ENCODE measurements at places on chromosomes 1 and 21. TPM values are rescaled to one million over a fixed set of nuclear protein-coding genes. Genes with fewer than 3 reads are reported as not detected.

The NPR1 gene
- total RNA-seq = 0.11 TPM

The MAP3K21 gene
- total RNA-seq = 3.0 TPM

The GNB1 gene
- 669 TPM for total RNA-seq

The MMP23B gene
- total RNA-seq = 0.77 TPM

The CD34 gene
- total RNA-seq = 0.04 TPM

The ANKRD34A gene
- 6.1 TPM for total RNA-seq

The HAO2 gene
- total RNA-seq = not detected

- no peak overlapping the region for H3K4me3 ChIP-seq
- no peak for DNase-seq
- peaks cover 2% of the 10 kb centered on the region for H3K27me3 ChIP-seq
These were observed 642.9 kb downstream of the AJAP1 start for GRCh38 chr1:5297180-5297885.

GRCh38 chr1:173648880-173649605 is 13.9 kb downstream of the TEX50 start:
- H3K4me1 ChIP-seq = no peaks in the 10 kb centered on the region
- no peaks in the 10 kb centered on the region for H3K27me3 ChIP-seq
- H3K4me3 ChIP-seq = no peak overlapping the region
- DNase-seq = no peak

- no peak overlapping the region for H3K4me3 ChIP-seq
- no peaks in the 10 kb centered on the region for H3K36me3 ChIP-seq
- peaks cover 23% of the 10 kb centered on the region for H3K4me1 ChIP-seq
- no peak overlapping the region for H3K27ac ChIP-seq
- no peak for DNase-seq
These were observed 36.7 kb downstream of the KCNQ4 start for GRCh38 chr1:40820251-40820797.

GRCh38 chr1:3750741-3751140 is 1.5 kb upstream of the CCDC27 start:
- H3K4me1 ChIP-seq = peaks cover 16% of the 10 kb centered on the region
- no peaks in the 10 kb centered on the region for H3K27me3 ChIP-seq

DNA sequence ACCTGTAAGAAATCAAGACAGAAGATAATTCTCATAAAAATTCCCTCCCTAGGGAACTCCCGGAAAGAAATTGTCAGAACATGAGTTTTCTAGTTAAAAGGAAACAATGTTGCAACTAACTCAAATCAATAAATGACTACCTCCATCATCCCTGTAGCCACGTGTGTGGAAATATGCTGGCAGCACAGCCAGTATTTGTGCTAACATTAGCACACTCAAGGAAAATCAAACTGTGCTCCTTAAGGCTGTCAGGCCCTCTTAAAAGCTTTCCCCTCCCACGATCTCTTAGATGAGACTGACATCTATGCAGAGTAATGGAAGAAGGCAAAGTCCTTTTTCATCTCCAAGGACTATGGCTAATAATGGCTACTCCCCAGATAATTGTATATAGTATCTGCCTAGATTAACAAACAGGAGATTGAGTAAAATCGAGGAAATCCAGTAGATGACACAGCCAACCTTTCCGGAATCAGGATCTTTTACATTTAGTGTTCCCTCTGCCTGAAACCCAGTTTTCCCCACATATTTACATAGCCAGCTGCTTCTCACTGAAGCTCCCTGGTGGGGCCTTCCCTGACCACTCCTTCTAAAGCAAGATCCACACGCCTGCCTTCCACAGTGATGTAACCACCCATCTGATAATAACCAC is 50.9 kb upstream of the NR5A2 start:
- H3K4me1 ChIP-seq = no peaks in the 10 kb centered on the region
- H3K27me3 ChIP-seq = peaks cover 7% of the 10 kb centered on the region
- no peak for DNase-seq
- H3K27ac ChIP-seq = no peak overlapping the region
- no peak overlapping the region for H3K4me3 ChIP-seq

DNA sequence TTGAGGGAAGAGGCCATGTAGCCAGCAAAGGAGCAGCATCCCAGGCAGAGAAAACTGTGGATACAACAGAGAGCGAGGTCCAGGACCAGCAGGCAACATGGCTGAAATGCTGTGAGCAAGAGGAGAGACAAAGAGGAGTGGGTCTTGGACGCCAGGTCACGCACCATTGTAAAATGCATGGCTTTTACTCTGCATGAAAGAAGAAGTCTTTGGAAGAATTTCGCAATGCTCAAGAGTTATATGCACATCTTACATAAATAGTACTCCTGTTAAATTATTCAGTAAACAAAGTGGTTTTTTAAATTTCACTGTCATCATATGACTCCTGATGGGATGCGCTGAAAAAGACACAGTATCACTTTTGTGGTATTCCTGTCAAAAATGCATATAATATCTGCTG is 3.5 kb downstream of the CD244 start:
- no peak overlapping the region for H3K4me3 ChIP-seq
- peaks cover 18% of the 10 kb centered on the region for H3K4me1 ChIP-seq
- no peak overlapping the region for H3K27ac ChIP-seq
- no peaks in the 10 kb centered on the region for H3K27me3 ChIP-seq
- no peaks in the 10 kb centered on the region for H3K36me3 ChIP-seq

GRCh38 chr1:18417316-18418269 is 63.1 kb upstream of the KLHDC7A start:
- no peaks in the 10 kb centered on the region for H3K4me1 ChIP-seq
- no peaks in the 10 kb centered on the region for H3K36me3 ChIP-seq
- peaks cover 20% of the 10 kb centered on the region for H3K27me3 ChIP-seq
- no peak overlapping the region for H3K27ac ChIP-seq

DNA sequence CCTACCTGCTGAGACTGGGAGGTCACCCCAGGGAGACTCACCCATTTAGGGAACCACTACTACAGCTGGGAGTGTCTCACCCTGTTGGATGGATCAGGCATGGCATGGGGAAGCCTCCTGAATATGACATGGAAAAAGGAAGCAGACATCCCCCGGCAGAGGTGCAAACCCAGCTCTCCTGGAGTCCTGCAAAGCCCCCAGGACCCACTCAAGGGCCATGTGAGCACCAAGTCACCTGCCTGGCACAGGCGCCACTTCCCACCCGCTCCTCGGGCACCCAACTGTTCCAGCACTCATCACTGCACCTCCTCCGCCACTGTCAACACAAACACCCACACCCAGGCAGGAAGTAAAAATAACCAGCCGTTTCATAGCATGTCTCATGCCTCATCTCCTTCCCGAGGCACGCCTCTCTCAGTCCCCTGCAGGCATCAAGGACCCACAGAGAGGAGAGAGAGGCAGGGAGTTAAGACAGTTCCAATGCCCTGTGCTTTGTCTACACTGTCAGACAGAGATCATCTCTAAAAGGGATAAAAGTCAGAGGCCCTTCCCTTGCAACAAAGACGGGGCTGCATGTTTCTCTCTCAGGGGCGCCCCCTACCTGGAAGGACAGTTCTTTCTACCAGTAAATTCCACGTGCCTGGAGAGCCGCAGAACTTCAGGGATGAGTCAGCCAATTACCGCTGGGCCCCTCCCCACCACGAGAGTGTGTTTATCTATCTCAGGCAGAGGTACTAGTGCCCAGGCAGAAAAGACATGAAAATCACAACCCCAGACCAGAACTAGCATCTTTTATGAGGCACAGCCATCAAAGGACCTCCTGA is 150.1 kb upstream of the SOD1 start:
- H3K4me1 ChIP-seq = peaks cover 34% of the 10 kb centered on the region
- H3K36me3 ChIP-seq = no peaks in the 10 kb centered on the region
- peaks cover 2% of the 10 kb centered on the region for H3K27me3 ChIP-seq

GRCh38 chr21:18601146-18601545 is 197.6 kb upstream of the TMPRSS15 start:
- H3K4me1 ChIP-seq = no peaks in the 10 kb centered on the region
- no peaks in the 10 kb centered on the region for H3K36me3 ChIP-seq
- no peak overlapping the region for H3K27ac ChIP-seq
- no peaks in the 10 kb centered on the region for H3K27me3 ChIP-seq
- no peak for DNase-seq

DNA sequence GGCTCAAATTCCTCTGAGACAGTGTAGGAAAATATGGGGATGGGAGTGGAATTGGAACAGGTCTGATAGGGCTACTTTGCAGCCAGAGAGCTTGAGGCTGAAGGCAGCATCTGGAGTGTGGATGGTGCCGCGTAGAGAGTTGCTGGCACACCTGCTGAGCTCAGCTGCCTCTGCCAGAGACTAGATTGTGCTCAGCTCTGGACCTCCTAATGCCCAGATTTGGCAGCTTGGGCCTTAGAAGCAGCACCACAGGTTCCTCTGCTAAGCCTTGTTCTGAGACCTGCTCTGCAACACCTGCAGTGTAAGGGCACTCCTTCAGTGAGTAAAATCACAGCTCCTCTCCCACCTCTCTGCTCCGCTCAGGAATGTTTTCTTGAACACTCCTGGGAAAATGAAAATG is 23.3 kb downstream of the ACOT11 start:
- DNase-seq = no peak
- no peaks in the 10 kb centered on the region for H3K27me3 ChIP-seq
- no peak overlapping the region for H3K27ac ChIP-seq
- no peaks in the 10 kb centered on the region for H3K36me3 ChIP-seq

GRCh38 chr21:32702702-32703101 is 25.1 kb downstream of the SYNJ1 start:
- H3K4me3 ChIP-seq = no peak overlapping the region
- H3K4me1 ChIP-seq = peaks cover 21% of the 10 kb centered on the region
- H3K36me3 ChIP-seq = peaks cover 16% of the 10 kb centered on the region
- no peak overlapping the region for H3K27ac ChIP-seq

DNA sequence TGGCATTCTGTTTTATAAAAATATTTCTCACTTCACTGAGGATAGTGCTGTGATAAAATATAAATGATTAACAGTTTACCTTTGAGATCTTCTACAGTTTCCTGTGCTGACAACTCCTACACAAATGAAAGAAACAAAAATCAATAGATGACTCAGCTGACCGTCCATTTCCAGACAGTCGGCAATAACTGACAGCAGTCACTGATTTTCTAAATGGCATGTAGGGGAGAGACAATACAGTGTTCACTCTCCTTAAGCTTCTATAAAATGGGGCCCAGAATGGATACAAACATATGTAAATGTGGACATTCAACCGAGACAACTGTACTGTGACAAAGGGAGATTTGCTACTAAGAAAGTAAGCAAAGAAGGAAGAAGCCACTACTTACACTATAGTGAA is 34.3 kb downstream of the PCNX2 start:
- H3K36me3 ChIP-seq = peaks cover 44% of the 10 kb centered on the region
- no peak overlapping the region for H3K4me3 ChIP-seq
- H3K4me1 ChIP-seq = peaks cover 9% of the 10 kb centered on the region
- H3K27me3 ChIP-seq = no peaks in the 10 kb centered on the region
- no peak for DNase-seq

- no peak for DNase-seq
- no peaks in the 10 kb centered on the region for H3K36me3 ChIP-seq
- H3K27me3 ChIP-seq = no peaks in the 10 kb centered on the region
- no peak overlapping the region for H3K27ac ChIP-seq
These were observed 173.6 kb downstream of the ZP4 start for GRCh38 chr1:237717106-237717505.

DNA sequence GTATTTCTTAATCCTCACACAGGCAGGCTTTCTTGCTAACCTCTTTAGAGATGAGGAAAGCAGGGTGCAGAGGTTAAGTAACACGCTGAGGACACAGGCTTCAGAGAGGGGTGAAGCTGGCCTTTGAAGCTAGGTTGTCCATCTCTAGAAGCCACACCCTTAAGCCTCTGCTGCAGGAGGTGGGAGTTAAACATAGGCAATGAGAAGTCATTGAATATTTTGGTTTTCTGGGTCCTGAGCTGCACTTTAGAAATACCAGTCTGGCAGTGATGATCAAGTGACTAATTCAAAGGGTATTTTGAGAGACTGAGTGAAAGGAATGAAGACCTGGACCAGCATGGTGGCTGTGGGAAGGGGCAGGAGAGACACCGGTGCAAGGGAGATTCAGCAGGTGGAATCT is 9.9 kb downstream of the KCNJ15 start:
- peaks cover 34% of the 10 kb centered on the region for H3K4me1 ChIP-seq
- peak overlapping the region; percentile 5 for H3K27ac ChIP-seq
- H3K4me3 ChIP-seq = no peak overlapping the region
- no peaks in the 10 kb centered on the region for H3K36me3 ChIP-seq
- no peak for DNase-seq

DNA sequence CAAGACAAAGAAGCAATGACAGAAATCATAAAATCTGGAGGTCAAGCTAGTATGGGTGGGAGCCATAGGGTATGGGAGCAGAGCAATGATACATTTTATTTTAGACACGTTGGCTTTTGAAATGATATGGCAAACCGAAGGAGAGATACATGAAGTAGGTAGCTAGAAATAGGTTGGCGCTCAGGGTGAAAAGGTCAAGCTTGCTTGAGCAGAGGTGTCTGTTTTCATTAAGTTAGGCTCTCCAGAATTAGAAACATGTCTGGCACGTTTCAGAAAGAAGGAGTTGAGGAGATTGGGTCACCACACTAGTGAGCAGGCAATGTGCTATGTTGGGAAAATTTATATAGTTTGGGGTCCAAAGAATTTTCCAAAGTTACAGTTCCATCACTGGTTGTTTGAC is 151.4 kb downstream of the AMY1C start:
- DNase-seq = no peak
- no peaks in the 10 kb centered on the region for H3K27me3 ChIP-seq
- H3K27ac ChIP-seq = no peak overlapping the region
- no peaks in the 10 kb centered on the region for H3K36me3 ChIP-seq

DNA sequence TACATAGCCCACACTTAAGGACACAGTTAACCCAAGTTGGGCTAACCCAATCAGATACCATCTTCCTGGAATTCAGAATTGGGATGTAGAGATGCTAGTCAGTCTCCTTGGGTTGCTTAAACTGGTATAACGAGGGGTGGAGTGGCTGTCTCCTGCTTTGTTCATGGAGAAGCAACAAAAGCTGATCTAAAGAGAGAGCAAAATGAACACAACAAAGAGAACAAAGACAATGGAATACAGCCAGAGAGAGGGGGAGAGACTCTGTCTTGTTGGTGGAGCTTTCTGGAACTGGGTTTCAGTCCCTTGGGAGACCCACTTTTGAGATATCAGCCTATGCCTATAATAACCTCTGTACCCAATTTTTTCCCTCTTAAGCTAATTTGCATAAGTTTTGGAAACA is 138.1 kb downstream of the ATG4C start:
- H3K27me3 ChIP-seq = peaks cover 13% of the 10 kb centered on the region
- H3K4me1 ChIP-seq = no peaks in the 10 kb centered on the region
- no peak overlapping the region for H3K4me3 ChIP-seq

- peaks cover 4% of the 10 kb centered on the region for H3K36me3 ChIP-seq
- no peak overlapping the region for H3K4me3 ChIP-seq
- H3K27me3 ChIP-seq = no peaks in the 10 kb centered on the region
- H3K27ac ChIP-seq = no peak overlapping the region
These were observed 13.4 kb downstream of the GPX7 start for GRCh38 chr1:52615489-52616042.

DNA sequence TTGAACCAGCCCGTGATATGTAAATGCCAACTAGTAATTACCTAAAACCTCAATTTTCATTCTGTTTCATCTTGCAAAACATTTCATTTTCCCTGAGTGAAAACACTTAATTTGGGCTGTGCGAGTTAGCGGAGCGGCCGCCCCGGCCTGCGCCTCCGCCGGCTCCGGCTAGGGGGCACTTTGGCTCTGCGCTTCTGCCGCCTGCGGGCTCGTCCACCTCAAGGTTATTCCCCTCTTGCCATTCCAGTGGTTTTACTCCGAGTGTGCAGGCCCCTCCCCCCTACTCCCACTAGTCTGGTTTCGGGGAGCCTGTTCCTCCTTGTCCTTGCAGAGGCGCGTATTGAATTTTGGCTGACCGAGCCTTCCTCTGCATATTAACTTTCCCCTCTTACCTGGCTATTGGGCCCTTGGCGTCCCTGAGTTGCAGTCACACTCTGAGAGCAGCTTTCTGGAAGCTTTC is 55.6 kb downstream of the PEX14 start:
- no peak overlapping the region for H3K4me3 ChIP-seq
- H3K36me3 ChIP-seq = no peaks in the 10 kb centered on the region
- peak; percentile 20 for DNase-seq
- peaks cover 18% of the 10 kb centered on the region for H3K4me1 ChIP-seq
